ENCODE measurements at places on chromosomes 13 and 19. TPM values are rescaled to one million over a fixed set of nuclear protein-coding genes. Genes with fewer than 3 reads are reported as not detected.

DNA sequence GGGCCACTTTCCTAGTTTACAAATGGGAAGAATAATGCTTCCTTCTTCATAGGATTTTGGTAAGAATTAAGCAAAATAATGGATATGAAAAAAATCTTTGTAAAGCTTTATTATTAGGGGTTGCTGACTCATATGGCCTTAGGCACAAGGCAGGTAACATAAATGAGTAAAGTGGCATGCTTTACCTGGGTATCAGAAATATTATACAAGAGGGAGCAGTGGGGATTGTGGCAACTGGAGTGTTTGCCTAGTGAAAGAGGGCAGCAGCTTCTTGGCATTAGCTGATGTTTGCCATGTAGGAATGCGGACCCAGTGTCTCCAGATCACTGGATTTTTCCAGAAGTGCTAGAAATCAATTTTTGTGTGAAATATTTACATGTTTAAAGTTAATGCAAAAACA is 19.5 kb downstream of the WDFY2 start:
- DNase-seq = no peak

GRCh38 chr19:795691-796581 is 1.3 kb upstream of the PTBP1 start:
- no peak for DNase-seq

- no peak for DNase-seq
Measured at GRCh38 chr13:43309311-43309710, 285.9 kb downstream of the DNAJC15 start.

TEX29 gene
- total RNA-seq = 0.64 TPM

- DNase-seq = peak; percentile 63
Measured at GRCh38 chr19:14031719-14032480, at the start of gene IL27RA. IL27RA (plus strand) TSS chr19:14031762; CDS start chr19:14031873, 111 bp downstream.

- DNase-seq = no peak
Measured at GRCh38 chr19:11306337-11306736, 10.4 kb downstream of the TSPAN16 start.

- DNase-seq = peak; percentile 78
Measured at GRCh38 chr13:23433171-23434153, at the start of gene SACS. SACS (minus strand) TSS chr13:23433702; CDS start chr13:23411239, 22,463 bp downstream.

DNA sequence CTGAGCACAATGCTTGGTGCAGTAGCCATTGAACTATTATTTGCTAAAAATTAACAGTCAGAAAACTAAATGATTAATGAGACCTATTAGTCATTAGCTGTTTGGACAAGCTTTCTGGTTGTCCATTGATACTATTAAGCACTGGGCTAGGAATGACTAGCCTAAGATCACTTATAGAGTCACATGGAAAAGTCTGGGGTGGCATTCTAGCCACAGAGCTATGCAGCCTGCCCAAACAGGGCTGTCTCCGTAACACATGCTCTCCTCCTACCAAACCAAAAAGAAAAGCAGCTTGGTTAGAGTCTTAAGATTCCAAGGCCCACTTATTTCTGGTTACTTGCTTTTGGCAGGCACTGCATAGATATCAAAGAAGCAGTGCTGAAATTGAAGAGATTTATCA is 193.5 kb upstream of the NBEA start:
- no peak for DNase-seq

- no peak for DNase-seq
Measured at GRCh38 chr13:113245849-113246796, 36.7 kb downstream of the CUL4A start.

DNA sequence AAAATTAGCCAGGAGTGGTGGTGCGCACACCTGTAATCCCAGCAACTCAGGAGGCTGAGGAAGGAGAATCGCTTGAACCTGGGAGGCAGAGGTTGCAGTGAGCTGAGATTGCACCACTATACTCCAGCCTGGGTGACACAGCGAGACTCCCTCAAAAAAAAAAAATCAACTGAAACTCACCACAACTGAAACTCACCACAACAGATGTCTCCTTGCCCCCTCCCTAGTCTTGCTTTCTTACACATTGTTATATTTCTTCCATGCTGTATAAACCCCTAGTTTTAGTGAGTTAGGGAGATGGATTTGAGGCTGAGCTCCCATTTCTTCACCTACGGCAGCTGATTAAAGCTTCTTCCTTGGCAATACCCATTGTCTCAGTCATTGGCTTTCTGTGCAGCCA is 3.3 kb downstream of the ZIM3 start:
- no peak for DNase-seq

FREM2 gene
- total RNA-seq = 0.54 TPM

CNFN gene
- 2.8 TPM for total RNA-seq

DNA sequence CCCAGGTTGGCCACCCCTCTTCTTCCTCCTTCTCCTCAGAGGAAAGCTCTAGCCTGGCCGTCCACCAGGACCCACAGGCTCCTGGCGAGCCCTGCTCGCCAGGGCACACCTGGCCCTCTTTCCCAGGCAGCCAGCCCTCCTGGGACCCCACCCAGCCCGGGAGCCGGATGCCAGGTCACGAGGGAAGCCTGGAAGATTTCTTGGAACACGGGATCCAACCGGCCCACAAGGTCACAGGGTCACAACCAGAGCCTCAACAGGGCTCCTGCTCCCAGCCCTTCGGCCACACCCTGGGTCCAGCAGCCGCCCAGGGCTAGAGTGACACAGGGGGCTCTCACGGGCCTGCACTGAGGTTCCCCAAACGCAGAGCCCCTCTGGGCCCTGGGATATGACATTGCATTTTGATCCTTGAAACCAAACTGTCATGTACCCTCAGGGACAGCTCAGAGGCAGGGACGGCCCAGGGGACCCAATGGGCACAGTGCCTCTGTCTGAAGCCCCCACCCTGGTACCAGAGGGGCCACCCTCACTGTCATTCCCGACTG is 5.5 kb downstream of the MKNK2 start:
- DNase-seq = no peak

Data from glutamatergic neuron (in vitro differentiated cells).